ENCODE measurements at places on chromosomes 6 and 20.
A peak's percentile ranks its signal among the peaks of the same experiment; 100 is the strongest.

DNA sequence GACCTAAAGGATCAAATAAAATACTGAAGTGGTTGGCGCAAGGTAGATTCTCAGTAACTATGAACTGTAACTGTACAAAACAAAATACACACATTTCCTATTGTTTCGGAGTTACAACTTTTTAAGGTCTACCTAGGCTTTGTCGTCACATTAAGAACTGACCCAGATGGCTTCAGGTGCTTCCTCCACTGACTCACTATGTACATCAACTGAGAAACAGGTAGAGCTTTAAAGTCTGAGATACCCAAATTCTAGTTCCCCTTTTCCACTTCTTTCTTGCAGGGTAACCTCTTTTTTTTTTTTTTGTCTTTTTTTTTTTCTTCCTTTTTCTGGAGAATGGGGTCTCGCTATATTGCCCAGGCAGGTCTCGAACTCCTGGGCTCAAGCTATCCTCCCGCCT, 5.5 kb downstream of the SNRPB start:
- no peak for DNase-seq

DNA sequence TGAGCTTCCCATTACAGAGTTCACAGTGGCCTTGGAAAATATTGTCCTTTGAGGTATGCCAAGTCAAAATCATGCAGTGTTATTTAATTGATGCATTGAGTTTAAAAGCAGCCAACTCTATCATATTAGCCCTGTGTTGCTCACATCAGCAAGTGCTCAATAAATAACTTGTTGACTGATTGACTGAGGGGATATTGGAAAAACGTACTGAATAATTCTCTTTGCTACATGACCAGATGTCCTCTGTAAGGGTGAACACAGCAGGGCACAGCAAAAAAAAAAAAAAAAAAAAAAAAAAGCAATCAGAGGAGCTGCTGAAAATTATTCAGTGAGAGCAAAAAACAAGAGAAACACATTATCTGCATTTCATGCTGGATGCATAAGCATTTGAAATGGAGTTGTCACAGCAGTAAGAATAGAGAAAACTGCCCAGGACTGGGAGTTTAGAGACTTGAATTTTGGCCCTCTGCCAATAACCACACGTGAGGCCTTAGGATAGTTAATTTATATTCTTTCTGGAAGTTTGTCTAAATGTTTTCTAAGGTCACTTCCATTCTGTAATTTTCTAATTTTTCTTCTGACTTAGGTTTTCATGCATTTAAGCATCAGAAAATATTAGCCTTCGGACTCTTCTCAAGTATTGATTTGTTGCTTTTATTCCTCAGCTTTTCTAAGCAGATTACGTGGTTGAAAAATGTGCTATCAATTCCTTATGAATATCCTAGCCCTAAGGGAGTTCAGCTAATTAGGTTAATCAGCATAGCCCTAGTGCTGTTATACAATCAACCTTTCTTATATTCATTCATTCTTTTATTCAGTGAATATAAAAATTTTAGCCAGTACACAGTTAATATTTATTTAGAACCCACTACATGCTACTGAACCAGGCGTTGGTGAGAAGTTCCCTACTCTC, 246.8 kb upstream of the STXBP5 start:
- DNase-seq, result no peak

DNA sequence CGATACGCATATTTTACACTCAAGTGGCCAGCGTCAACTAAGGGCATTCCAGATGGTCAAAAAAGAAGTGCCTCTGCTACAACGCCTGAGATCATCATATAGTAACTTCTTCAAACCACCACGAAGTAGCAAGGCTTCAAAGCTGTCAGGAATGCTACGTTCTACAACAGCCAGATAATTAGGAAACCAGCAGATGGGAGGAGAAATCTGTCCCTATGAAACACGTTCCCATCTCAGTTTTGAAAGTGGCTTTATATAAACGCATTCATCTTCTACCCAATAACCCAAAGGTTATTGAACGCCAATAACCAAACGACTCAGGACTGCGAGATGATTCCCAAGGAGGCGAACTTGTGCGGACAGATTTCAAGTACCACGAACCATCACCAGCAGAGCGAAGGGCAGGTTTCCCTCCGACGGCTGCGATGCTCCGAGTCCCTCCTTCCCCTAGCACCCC, 1.2 kb downstream of the ABHD12 start:
- peak; percentile 37 for DNase-seq

GRCh38 chr6:45923831-45924391, 91.7 kb downstream of the CLIC5 start:
- peak; percentile 50 for DNase-seq

- no peak for DNase-seq
Observed at GRCh38 chr6:154550779-154551178, 40.3 kb upstream of the CNKSR3 start.

DNA sequence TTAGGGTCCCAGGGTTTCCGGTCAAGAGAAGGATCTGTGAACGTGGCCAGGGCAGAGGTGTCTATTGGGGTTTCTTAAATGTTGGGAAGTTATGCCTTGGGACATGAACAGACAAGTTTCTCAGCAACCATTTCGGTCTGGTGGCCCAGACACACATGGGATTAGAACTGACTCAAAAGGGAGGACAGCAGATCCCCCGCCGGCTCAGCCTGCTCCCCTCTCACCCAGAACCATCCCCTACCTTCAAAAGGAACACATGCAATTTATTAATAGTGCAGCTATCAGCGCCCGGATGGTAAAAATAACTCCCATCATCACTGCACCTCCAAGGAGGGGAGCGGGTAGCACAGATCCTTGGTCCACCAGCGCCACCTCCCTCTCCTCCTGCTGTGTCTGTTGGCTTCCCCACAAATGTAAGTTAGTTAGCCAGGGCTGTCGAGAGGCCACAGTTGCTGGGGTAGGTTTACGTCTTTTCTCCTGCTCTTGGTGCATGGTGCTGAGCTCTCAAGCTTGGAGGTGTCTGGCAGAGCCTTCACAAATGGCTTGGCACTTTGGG, 77.1 kb downstream of the TRAM2 start:
- DNase-seq, result no peak

DNA sequence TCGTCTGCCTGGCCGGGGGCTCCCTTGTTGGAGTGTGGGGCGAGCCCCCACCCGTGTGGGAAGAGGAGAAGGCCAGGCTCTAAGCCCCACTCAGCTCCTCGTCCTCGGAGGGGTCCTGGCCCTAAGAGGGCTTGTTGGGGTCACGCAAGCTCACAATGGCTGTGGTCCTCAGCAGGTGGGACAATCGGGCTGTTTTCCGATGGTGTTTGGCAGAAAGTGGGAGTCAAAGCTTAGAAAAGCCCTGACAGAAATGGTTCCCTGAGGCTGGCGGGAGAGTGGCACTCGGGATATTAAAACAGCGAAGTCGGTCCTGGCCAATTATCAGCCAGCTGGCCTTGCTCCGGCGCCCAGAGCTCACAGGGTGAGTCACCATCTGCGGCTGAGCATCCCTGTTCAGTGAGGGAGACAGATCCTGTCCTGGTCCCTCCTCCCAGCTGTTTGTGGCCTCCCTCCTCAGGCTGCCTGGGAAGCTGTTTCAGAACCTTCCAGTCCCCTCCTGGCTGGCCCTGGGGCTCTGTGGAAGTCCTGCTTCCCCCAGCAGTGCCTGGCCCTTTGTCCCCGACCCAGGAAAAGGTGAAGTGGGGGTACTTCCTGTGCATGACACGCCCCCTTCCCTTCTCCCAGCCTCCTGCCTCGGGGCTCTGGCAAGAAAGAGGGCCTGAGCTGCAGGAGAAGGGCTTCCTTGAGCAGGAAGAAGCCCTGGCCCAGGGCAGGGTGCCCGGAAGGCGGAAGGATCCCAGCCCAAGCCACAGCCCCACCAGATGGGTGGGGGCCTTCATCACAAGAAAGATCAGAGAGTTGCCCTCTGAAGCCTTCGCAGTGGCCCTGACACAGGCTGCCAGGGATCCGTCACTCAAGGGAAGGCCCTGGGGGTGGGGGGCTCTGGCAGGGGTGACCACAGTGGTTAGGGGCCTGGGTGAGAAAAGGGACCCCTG, 53.6 kb upstream of the BHLHE23 start:
- DNase-seq, result peak; percentile 50

DNA sequence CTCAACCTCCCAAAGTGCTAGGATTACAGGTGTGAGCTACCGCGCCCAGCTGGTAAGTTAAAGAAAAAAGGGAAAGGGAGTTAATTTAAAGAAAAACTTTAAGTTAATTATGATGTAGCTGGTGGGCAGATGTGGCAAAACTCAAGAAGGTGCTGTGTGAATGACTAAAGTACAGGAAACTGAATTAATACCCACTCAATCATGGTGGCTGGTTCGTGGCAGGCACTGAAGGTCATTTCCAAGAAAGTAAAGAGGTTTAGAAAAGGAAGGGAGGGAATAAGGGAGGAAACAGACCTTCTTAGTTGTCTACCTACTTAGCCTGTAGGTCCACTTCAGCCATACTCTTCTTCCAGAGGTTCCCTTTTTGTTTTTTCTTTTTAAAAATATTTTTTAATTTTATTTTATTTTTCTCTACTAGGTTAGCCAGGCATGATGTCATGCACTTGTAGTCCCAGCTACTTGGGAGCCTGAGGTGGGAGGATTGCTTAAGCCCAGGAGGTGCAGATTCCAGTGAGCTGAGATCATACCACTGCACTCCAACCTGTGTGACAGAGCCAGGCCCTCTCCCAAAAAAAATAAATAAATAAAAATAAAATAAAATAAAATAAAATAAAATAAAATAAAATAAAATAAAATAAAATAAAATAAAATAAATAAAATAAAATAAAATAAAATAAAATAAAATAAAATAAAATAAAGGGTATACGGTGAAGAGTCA, 11.9 kb upstream of the TGM3 start:
- DNase-seq, result peak; percentile 77

GRCh38 chr6:85002847-85003246, 238.4 kb upstream of the TBX18 start:
- DNase-seq, result no peak

- DNase-seq, result peak; percentile 91
Observed at GRCh38 chr6:12483712-12484111, 193.6 kb downstream of the EDN1 start.

GRCh38 chr6:118895859-118896258, 1.9 kb downstream of the ASF1A start:
- DNase-seq, result no peak

DNA sequence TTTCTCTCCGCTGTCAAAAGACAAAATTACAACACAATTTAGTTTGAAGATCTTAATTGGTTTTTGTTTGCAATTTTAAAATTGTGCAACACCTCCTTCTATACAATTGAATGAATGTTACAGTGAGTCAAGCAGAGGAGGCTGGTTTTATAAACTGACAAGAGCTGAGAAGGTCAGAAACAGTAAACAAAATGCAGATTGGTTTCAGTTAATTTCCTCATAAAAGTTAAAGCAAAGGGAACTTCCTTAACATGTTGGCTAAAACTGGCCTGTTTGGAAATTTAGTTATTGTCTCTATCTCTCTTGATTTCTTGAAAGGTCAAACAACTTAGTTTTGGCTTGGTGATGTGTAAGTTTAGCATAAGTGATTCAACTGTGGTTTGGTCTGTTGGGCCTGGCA, 22.2 kb downstream of the KHDC1L start:
- peak; percentile 13 for DNase-seq

GRCh38 chr6:15395087-15395486, 149.2 kb downstream of the JARID2 start:
- DNase-seq, result no peak

GRCh38 chr6:148959008-148959407, 212.2 kb downstream of the UST start:
- DNase-seq, result no peak

DNA sequence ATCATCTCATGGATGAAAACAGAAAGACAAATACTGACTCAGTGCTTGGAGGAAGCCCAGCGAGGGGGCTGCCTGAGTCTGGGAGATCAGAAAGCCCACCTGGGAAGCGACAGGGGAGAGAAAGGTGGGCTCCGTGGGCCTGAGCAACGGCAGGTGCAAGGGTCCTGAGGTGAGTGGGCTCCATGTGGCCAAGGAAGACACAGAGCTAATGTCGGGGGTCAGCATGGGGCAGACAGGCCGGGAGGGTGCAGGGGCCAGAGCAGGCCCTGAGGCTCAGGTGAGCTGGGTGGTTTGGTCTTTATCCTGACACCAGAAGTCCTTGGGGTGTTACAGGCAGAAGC, 18.8 kb downstream of the APCDD1L start:
- no peak for DNase-seq

DNA sequence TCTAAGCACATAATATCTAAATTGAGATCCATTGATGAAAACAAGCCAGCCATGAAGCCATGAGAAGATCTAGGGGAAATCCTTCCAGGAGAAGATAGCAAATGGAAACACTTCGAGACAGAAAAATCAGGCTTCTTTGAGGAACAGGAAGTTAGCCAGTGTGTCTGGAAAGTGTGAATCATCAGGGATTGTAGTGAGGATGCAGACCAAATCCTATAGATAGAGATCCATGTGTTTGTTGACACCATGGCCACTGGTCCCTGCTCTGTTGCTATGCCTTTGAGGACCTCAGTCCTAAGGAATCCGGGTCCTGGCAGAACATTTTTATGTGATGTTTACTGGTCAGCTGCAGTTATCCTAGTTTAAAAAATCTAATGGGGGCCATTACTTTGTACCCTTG, 6.6 kb upstream of the ELOVL2 start:
- no peak for DNase-seq

- DNase-seq, result no peak
Observed at GRCh38 chr20:43914311-43915210, at the start of gene TOX2. Gene TOX2, plus strand, starts transcription at chr20:43914852. Its CDS starts 40 bp downstream, at chr20:43914892.

DNA sequence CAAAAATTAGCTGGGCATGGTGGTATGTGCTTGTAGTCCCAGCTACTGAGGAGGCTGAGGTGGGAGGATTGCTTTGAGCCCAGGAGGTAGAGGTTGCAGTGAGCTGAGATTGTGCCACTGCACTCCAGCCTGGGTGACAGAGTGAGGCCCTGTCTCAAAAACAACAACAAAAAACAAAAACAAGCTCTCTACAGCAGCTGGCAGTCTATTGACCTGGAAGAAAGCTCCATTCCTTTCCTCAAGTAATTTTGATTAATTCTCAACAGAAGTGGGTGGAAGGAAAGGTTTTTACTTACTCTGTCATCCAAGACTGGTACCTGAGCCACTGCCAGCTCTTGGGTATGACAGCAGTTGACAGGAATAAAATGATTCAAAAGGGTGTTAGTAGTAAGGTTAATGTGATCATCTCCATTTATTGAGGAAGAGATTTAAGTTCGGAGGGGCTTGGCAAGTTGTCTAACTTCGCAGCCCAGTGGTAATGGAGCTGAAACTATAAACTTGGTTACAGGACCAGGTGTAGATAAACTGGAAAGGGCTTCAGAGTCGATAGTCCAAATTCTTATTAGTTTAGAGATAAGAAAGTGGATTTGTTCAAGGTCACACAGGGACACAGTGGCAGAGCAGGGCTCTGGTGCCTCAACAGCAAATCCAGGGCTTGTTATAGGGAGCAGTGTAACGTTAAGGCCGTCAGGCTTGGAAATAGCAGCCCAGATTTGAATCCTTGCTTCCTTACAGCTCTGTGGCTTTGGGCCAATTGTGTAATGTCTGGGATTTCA, 14.8 kb downstream of the SRSF3 start:
- DNase-seq, result no peak

DNA sequence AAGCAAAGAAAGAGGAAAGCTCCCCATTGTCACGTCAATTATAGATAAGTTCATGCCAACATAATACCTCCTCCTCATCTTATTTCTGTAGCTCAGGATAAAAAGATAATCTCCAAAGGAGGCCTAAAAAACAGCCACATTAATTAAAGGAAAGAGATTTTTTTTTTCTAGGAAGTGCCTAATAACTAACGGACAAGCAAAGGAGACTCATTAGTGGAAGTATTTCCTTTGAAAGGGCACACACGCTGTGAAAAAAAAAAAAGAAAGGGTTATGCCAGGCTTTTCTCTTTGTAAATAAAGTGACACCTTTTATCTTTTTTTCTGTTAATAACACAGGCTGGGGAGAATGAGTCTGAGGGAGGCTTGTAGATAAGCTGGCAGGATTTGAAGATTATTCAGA, 55.7 kb downstream of the PCSK2 start:
- no peak for DNase-seq

GRCh38 chr6:91213229-91213901, 626.5 kb upstream of the MAP3K7 start:
- no peak for DNase-seq
